ENCODE measurements at places on chromosomes 6 and 20. TPM values are rescaled to one million over a fixed set of nuclear protein-coding genes. Genes with fewer than 3 reads are reported as not detected.

DNA sequence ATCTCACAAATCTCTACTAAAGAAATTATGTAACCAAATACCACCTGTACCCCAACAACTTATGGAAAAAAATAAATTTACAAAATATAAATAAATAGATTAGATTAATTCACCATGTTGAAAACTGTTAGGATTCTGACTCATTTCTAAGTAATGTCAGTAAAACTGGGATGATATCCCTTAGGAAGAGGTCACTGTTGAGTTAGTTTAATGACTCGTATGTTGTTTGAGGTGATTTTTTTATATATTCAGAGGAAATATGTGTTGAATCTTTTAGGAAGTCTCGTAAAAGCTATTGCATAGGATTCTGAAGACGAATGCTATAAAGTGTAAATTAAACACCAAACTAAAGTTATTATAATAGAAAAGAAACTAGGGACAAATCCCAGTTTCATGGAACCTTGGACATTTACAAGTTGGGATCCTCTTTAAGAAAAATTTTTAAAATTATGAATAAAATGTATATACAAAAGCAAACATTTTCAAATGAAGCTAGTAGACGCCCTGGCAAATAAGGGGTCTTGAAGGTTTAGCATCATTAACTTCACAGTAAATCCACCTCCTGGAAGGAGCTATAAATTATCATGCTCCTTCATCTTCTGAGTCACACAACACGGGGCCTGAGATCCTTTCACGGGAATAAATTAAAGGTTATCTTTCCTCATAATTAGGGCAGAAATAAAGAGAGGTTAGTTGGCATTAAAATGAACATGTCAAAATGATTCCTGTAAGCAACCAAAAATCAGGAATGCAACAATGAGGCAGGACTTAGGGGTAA, 37.0 kb upstream of the POU3F2 start:
- DNase-seq, result no peak

GRCh38 chr6:75052491-75052890, 153.4 kb downstream of the COL12A1 start:
- DNase-seq, result no peak

DNA sequence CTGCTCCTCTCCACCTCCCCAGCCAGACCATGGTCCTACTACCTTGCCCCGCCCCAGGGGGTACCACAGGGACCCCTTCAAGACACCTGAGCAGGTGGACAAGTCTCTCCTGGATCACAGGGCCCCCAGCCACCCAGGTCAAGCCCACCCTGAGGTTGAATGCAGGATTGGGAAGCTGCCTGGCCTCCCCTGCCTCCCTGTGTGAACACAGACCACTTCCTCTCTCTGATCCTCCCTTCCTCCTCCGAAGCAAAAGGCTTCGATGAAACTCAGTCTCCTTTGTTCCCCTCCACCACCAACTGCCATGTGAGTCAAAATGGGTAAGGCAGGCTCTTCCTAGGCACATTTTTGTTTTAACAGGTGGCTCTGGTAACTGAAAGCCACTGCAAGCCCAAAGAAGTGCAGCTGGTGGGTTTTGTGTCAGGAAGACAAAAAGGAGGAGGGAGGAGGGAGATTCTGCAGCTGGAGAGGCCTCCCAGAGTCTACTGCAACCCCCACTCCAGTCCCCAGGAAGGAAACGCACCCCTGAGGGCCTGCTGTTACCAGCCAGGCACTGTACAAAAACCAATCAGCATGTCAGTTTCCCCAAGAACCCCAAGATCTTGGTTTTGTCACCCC, 5.4 kb downstream of the ADA start:
- peak; percentile 20 for DNase-seq

The RHAG gene
- 0.44 TPM for total RNA-seq

The MLIP gene
- not detected for total RNA-seq
